Activated CD8-positive, alpha-beta memory T cell treated with anti-CD3 and anti-CD28 coated beads for 4 hours (primary cell): ENCODE measurements at places on chromosomes 12 and 14.

GRCh38 chr14:77988970-77989369 is 181.2 kb upstream of the NRXN3 start:
- DNase-seq, result no peak

- no peak for DNase-seq
Measured at GRCh38 chr12:117513353-117513752, 151.9 kb upstream of the NOS1 start.

GRCh38 chr14:100058777-100059437 is 6.3 kb upstream of the EVL start:
- no peak for DNase-seq

- no peak for DNase-seq
Measured at GRCh38 chr12:113467502-113468364, 3.9 kb downstream of the LHX5 start.

DNA sequence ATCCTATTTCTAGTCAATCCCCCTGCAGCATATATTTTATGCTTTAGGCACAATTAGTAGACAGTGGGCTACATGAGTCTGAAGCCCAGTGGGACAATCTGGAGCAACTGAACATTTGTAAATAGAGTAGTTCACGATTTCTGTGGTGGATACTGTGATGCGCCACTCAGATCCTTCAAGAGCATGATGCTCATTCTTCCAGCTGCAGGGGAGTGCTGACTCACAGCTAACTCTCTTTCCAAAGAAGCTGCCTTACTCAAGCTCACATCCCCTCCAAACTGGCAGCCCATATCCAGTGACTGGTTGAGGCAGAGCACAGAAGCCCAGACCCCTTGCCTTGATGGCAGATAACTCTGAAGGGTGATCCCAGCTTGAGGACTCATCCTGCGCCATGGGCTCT is 224.2 kb upstream of the EEA1 start:
- no peak for DNase-seq

GRCh38 chr14:54893151-54893760 is 9.4 kb downstream of the GCH1 start:
- DNase-seq, result no peak

GRCh38 chr14:32381869-32382268 is 52.8 kb downstream of the AKAP6 start:
- no peak for DNase-seq

- no peak for DNase-seq
Measured at GRCh38 chr12:66176105-66176900, 6.5 kb upstream of the TMBIM4 start.

GRCh38 chr12:14782756-14783155 is 20.5 kb downstream of the WBP11 start:
- DNase-seq, result no peak

DNA sequence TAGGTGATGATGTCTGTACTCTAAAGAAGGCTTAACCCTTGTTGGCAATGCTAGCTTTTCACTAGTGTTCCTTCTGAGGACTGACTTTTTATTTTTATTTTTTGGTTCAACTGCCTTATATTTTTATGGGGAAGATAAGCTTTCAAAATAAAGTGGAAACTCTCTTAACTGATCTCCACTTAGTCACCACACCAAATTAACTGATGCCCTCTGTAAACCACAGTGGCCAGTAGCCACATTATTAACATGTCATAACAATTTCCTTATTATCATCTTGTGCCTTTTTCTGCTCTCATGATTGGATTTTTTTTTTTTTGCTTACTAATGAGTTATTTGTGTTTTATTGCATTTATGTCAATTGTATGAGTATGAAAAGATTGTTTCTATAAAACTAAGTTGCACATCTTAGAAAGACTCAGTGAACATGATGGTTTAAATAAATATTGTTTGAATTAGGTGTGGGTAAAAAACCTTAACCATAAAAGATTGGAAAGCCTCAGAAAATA is 56.9 kb downstream of the SCFD1 start:
- DNase-seq, result no peak
